Suppressor macrophage (primary cell): ENCODE measurements at places on chromosomes 1 and 21.

- no peak for DNase-seq
Measured at GRCh38 chr1:14106126-14106525, 406.1 kb downstream of the PRDM2 start.

- DNase-seq = no peak
Measured at GRCh38 chr1:47675721-47676120, 237.9 kb downstream of the FOXD2 start.

DNA sequence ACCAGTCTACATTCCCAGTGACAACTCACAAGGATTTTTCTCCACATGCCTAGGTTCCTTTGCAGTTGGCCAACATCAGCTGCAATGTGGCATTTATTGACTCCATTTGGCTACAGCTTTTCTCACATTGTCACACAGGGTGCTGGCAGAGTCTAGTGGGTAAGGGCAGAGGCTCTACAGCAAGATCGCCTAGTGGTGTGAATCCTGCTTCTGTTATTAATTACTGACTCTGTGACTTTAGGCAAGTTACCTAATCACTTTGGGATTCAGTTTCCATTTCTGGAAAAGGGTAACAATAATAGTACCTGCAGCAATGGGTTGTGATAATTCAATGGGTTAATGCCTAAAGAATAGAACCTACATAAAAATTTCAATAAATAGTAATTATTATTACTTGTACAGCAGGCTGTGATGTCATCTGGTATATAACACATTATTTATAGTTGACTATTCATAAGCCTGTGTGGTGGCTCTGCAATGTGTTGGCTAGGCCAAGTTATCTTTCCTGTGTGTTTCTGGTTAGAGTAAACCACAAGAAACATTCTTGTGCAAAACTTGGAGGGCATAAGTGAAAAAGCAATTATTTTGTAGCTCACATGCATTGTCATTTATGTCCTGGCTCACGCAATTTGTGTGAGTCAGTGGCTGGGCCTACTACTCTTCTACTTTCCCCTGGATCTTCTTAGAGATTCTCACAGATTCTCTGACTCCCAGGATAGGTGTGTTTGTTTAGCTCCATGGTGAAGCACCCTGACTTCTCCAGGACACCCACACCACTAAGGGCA lies 59.5 kb downstream of the PTGS2 start:
- peak; percentile 43 for DNase-seq

DNA sequence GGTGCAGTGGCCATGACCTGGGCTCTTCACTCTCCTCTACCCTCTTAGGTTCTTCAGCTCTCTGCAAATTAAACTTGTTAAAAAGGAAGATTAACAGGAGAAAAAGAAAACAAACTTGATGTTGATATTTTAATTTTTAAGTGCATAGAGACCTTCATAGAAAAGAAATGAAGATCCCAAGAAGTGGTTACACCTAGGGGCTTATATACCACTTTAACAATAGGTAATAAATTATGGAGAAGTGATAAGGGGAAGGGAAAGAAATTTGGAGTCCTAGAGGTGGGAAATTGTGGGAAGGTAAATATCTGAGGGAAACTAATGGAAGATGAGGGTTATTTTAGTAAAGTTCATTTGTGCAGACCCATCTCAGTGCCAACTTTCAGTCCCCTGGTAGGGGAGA lies 16.5 kb upstream of the TFF3 start:
- no peak for DNase-seq
